Left lobe of liver (tissue), 2 donors: ENCODE measurements at places on chromosomes 13 and 19. TPM values are rescaled to one million over a fixed set of nuclear protein-coding genes. Genes with fewer than 3 reads are reported as not detected.

The SPACA7 gene
- total RNA-seq: not detected

The KLK2 gene
- total RNA-seq: not detected

The MYO1F gene
- 9.5 TPM for total RNA-seq

The LILRB1 gene
- 2.6 TPM for total RNA-seq

The CEACAM1 gene
- total RNA-seq: 27.0 TPM

The KRTDAP gene
- total RNA-seq: not detected

The SKA3 gene
- total RNA-seq: 0.18 TPM

The MEF2B gene
- 2.8 TPM for total RNA-seq

The SIGLEC12 gene
- total RNA-seq: 0.20 TPM

The GRWD1 gene
- total RNA-seq: 16.0 TPM

The GGN gene
- total RNA-seq: not detected

The GPI gene
- 194 TPM for total RNA-seq

The ZNF667 gene
- total RNA-seq: 0.63 TPM

The CD209 gene
- total RNA-seq: 1.2 TPM

The NPAS1 gene
- 0.08 TPM for total RNA-seq

The FCGBP gene
- 7.3 TPM for total RNA-seq

The SCN1B gene
- total RNA-seq: 4.5 TPM

The HIPK4 gene
- not detected for total RNA-seq

The DMKN gene
- 2.0 TPM for total RNA-seq

The ONECUT3 gene
- total RNA-seq: 0.03 TPM

The IL12RB1 gene
- total RNA-seq: 0.25 TPM

The IGFLR1 gene
- 30.8 TPM for total RNA-seq

The KLK4 gene
- not detected for total RNA-seq

The ZNF99 gene
- total RNA-seq: not detected

The FBXO17 gene
- 64.3 TPM for total RNA-seq

The ZNF254 gene
- 5.8 TPM for total RNA-seq
